ENCODE measurements at places on chromosomes 12 and 14.

GRCh38 chr14:103909531-103910261 is 18.6 kb upstream of the TDRD9 start:
- DNase-seq, result no peak

DNA sequence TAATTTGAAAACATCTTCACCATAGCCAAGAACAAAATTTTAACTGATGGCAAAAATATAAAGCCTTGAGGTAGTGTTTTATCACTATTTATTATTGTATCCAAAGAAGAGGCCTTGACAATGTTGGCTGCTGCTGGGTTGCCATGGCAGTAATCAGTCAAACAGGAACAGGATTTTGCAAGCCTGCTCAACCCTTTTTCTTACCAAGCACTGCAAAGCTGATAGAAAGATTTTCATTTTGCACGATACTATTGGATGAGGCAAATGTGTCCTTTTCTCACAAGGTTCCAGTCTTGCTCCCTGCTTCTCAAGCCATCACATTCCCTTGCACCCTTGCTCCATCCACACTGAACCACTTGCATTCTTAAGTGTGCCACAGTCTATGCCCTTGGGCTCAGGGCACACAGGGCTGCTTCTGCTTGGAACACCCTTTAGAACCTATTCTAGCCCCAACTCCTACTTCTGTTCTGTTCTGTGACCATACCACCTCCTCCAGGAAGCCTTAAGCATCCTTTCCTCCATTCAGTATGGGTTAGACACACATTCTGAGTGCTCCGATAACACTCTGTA is 76.5 kb upstream of the AMIGO2 start:
- peak; percentile 14 for DNase-seq

- DNase-seq, result no peak
Measured at GRCh38 chr12:132606466-132606865, 3.9 kb downstream of the LRCOL1 start.

- peak; percentile 77 for DNase-seq
Measured at GRCh38 chr14:75751296-75751695, 90.2 kb downstream of the TTLL5 start.

GRCh38 chr14:24181371-24182077 is 7.1 kb downstream of the IPO4 start:
- no peak for DNase-seq

DNA sequence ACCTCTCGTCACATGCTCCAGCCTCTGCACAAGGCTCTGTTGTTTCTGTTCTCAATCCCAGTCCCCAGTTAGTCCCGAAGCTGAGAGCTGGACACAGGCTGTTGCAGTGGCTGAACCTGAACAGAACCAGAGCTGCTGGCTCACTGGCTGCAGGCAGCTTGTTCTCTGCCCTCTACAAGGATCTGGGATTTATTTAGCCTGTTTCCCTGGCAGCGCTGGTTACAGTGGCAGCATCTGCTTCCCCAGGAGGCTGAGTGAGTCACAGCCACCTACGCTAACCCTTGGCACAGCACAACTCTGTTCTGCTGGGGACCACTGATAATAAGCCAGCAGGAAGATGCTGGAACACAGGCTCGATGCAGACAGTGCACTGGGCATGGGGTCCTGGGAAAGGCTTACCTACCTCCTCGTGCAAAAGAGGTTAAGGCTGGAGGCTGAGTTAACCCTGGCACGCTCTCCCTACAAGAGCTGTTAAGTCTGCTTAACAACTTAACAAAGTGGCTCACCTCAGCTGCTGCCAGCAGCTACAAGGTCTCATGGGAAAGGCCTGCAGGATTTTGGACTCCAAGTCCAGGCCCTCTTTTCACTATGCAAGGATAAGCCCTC is 299.6 kb downstream of the PCNX1 start:
- DNase-seq, result peak; percentile 69

DNA sequence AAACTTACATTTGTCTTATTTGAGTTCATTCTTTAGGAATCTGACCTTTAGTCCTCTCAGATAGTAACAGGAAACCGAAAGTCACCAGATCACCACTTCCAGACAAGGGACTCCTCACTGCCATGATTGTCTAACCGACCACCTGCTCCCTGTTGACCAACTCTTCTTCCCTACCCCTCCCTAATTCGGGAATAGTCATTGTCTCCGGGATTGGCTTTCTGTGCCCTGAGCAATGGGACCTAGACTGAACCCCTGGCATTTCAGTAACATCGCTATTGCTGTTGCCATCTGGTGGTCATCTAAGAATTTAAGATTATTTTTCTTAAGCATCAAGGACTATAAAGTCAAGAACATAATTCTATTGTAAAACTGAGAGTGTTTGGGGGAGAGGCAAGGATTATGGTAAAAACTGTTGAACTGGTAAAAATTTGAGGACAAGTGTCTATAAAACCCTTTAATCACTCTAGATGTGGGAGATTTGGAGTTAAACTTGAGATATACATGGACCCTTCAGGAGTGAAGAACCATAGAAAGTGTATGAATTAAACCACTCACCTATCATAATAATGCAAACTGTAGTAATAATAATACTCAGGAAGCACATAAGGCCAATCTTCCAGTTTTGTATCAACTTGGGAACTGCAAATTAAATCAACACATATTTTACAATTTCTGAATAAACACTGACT is 6.3 kb downstream of the CLEC2A start:
- DNase-seq, result peak; percentile 20

- DNase-seq, result no peak
Measured at GRCh38 chr14:36950812-36951211, 221.6 kb downstream of the SLC25A21 start.

GRCh38 chr12:122309564-122310121 is 43.3 kb upstream of the VPS33A start:
- DNase-seq, result no peak

- no peak for DNase-seq
Measured at GRCh38 chr12:46892887-46893286, 67.1 kb upstream of the SLC38A4 start.

GRCh38 chr14:91175291-91176201 is 61.7 kb downstream of the DGLUCY start:
- no peak for DNase-seq

DNA sequence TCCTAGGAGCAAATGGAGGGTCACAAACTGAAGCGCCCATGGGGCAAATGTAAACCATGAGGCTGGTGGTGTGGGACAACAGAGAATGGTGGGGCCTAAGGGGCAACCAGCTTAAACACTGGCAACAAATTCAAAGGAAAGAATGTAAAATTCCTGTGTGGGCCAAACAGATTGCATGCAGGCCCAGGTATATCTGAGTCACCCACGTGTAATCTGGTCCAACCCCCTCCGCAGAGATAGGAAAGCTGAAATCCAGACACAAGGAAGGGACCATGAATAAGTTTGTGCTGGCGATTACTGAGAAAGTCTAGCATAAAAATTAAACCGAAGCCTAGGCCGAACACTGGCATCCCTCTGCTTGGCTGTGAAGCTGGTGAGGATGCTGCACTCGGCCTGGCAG is 71.6 kb downstream of the ITPK1 start:
- no peak for DNase-seq

GRCh38 chr12:3901116-3901515 is 27.9 kb upstream of the PARP11 start:
- DNase-seq, result no peak

GRCh38 chr12:31279390-31279924 is 46.5 kb downstream of the SINHCAF start:
- DNase-seq, result no peak
